Uterus (tissue), 4 donors: ENCODE measurements at places on chromosomes 12 and 14. TPM values are rescaled to one million over a fixed set of nuclear protein-coding genes. Genes with fewer than 3 reads are reported as not detected.

Gene STYK1
- total RNA-seq = 2.1 TPM

Gene GZMB
- 122 TPM for total RNA-seq

Gene STON2
- total RNA-seq = 17.9 TPM

Gene ATN1
- total RNA-seq = 10.8 TPM

Gene KLHDC2
- 63.0 TPM for total RNA-seq

Gene ACOT6
- not detected for total RNA-seq

Gene OR4E2
- not detected for total RNA-seq

Gene NID2
- 22.0 TPM for total RNA-seq

Gene RAD9B
- 1.2 TPM for total RNA-seq

GRCh38 chr14:68681256-68682011, 111.4 kb downstream of the ZFP36L1 start:
- no peak for DNase-seq

DNA sequence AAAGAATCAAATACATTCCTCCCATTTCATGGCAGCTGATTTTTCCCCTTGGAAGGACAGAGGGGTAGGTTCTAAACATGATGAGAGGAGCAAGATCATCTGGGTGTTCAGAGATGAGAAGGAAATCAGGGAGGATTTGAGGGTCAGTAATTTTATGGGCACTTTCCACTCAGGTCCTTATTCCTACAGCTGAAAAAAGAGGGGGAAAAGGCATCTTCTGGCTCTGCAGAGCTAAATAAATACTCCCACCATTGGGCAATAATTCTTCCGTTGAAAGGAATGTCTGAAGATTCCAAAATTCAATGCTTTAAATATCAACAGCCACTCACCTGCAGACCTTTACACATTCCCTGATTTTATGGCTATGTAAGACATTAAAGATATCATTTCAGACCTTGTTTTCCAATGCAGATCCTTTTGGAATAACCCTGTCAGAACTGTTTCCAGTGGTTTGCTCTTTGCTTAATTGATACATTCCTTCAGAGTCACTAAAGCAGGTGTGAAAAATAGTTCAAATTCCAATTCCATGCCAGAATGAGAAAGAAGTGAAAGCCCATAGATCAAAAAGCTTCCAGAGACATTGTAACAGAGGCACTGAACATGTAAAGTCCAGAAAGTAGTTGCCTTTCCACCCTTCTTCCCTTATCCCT, 233.3 kb upstream of the KRR1 start:
- no peak for DNase-seq

DNA sequence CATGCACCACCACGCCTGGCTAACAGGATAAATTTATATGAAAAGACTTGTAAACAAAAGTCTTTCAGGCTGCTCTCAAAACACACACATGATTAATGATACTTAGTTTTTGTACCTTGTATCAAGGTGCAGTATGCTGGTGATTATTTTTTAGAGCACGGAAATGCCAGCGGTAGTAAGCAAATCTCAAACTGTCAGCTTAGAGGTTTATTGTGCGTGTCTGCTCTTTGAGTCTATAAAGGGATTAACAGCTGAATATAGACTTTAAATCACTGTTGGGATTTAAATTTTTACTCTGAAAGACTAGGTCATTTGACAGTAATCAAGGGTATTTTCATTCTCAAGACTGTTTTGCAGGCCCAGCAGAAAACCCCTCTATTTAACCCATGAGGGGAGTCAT, 50.5 kb downstream of the PLEKHA5 start:
- DNase-seq = no peak

DNA sequence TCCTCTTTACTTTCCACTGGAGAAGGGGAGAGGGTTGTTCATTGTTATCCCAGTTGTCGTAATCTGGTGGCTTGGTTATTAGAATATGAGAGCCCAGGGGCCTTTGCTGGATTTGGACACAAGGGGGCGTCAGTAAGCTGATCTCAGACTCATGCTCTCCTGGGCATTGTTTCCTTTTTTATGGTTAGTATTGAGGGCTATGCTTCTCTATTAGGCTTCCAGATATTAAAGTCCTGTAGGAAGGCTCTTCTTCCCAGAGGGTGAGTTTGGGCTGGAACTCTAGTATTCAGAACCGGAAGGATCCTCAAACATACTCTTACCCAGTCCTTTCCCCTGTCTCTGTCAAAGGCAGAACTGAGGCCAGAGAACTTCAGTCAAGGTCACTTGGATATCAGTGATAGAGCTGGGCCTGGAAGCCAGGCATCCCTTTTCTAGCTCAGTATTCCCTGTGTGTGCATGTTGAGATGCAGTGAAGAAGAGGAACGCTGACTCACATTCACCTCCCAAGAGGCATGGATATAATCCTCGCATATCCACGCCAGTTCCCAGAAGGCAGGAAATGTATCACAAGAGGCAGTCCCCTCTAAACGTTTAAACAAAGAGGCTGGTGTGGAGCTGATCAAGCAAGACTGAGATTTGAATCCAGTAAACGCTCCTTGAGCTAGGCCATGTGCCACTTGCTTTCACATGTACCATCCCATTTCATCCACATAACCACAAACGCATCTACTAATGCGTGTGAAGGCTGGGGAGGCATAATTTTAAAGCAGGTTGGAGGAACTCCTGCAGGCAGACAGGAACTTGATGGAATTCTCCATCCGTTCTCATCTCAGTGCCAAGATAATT, 41.6 kb downstream of the UBE3B start:
- DNase-seq = peak; percentile 40

GRCh38 chr14:53967606-53968005, 11.0 kb upstream of the BMP4 start:
- no peak for DNase-seq

DNA sequence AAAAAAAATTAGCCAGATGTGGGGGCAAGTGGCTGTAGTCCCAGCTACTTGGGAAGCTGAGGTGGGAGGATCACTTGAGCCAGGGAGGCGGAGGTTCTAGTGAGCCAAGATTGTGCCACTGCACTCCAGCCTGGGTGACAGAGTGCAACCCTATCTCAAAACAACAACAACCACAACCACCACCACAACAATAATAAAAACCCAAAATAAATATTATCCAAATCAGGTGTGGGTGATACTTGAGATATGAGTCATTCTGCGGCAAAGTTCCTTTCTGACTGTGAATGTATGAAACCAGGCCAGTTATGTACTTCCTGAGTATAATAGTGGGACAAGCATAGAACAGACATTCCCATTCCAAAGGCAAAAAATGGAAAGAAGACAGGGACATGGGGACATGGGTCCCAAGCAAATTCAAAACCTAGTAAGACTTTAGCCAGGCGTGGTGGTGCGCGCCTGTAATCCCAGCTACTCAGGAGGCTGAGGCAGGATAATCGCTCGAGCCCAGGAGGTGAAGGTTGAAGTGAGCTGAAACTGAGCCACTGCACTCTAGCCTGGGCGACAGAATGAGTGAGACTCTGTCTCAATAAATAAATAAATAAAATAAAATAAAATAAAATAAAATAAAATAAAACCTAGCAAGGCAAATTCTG, 9.7 kb upstream of the ERC1 start:
- DNase-seq = no peak

DNA sequence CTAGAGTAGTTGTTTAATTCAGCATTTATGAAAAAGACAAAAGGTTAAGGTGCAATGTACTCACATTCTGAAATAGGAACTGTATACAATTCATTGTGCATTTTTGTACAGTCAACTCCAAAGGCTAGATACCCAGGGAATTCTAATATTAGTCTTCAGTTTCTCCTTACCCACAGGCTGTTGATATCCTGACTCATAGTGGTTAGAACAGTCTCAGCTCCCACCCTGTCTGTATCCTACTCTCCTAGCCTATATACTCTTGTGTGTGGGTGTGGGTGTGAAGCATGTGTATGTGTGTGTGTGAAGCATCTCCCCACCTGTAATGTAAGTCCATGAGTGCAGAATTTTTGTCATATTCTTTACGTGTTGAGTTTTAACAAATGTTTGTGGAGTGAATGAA, 229.5 kb downstream of the NAV3 start:
- no peak for DNase-seq

DNA sequence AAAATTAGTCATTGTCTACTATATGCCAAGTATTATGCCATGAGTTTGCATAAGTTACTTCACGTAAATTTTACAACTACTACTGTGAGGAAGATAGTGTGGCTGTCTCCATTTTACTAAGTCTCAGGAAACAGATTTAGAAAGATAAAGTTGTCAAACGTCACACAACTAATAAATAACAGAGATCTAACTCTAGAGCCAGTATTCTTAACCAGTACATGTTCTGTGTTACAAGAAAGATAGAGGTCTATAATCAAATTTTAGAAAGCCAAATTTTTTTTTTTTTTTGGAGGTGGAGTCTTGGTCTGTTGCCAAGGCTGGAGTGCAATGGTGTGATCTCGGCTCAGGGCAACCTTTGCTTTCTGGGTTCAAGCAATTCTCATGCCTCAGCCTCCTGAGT, 14.2 kb downstream of the CLEC4C start:
- no peak for DNase-seq

- DNase-seq = peak; percentile 83
Observed at GRCh38 chr12:124379938-124380754, 85.3 kb downstream of the RFLNA start.

DNA sequence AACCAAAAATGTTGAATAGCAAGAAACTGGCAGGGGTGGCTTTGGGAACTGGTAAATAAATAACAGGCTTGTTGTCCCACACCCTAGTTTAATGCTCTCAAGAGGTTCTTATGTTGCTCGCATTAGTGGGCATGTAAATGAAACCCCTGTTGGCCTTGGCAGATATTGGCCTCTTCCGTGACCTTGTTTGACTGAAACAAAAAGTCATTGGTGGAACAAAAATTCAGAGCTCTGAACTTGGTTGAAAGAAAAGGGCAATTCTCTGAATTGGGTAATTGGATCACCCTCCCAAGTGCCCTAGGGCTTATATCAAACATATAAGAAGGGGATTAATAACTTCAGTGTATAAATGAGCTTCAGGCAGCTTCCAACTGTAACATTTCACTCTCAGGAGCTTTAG, 426.2 kb downstream of the ZFP36L1 start:
- no peak for DNase-seq

- DNase-seq = no peak
Observed at GRCh38 chr14:95601650-95602049, 66.8 kb downstream of the GLRX5 start.

- DNase-seq = no peak
Observed at GRCh38 chr14:104523546-104523935, 56.0 kb upstream of the C14orf180 start.

DNA sequence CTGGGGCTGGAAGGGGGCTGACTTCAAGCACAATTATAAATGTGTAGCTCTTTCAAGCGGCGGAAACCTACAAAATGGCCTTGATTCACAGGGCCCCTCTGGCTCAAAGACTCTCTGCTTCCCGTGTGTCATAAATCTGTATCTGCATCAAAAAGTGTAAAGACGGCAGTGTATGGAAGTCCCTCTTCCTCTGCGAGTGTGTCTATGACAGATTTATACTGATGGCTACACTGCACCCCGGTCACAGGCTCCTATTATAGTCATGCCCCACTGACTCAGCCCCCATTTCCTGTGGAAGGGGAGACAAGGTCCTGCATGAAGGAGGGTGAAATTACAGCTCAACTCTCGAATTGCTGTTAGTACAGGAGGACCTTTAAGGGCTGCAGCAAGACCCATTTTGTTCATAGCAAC, 68.6 kb downstream of the HMGA2 start:
- DNase-seq = no peak

DNA sequence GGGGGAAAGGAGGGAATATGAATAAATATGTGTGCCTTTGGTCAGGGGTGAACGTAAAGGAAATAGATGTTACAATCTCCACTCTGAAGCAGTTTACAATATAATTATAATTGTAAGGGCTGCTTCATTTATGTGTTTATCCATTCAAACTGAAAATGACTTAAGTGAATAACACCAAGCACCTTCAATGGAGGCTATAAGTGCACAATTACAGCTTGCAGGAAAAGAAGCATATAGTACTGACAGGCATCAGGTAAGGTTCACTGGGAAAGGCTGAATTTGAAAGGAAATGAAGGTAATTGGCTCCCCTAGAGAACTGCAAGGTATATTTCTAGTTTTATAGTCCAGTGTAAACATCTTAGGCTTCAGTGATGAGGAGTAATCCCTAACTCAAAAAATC, 192.7 kb downstream of the STXBP6 start:
- DNase-seq = no peak

DNA sequence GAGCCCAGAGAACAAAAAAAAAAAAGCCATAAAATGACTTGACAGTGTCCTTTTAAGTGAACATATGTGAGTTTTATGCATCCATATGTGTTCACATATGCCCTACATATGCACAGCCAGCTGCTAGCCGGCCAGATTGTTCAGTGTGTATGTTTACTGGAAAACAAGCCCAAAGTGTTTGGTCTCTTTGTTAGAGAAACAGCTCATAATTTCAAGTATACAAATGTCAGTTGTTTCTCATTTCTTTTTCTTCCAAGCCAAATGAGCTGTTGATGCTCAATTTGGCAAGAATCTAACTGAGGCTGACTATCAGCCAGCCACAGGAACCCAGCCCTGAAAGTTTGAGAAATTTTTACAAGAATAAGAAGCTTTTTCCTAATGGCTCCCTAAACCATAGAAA, 60.8 kb upstream of the TSPAN8 start:
- DNase-seq = no peak

DNA sequence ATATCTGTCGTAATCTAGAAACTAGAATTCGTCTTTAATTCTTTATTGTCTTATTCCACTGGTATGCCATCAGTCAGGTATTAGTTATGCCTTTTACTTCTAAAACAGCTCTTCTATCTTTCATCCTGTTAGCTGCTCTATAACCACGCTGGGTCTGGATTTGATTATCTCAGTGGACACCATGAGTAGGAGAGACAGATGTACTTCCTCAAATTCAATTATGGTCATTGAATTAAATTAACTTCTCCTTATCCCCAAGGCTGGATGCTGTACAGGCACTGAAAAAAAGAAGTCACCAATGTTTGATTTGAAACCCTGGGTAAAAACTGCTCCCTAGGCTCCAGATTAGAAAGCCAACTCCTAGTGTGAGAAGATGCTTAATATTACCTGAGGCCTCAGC, 107.3 kb downstream of the PIK3C2G start:
- DNase-seq = no peak

DNA sequence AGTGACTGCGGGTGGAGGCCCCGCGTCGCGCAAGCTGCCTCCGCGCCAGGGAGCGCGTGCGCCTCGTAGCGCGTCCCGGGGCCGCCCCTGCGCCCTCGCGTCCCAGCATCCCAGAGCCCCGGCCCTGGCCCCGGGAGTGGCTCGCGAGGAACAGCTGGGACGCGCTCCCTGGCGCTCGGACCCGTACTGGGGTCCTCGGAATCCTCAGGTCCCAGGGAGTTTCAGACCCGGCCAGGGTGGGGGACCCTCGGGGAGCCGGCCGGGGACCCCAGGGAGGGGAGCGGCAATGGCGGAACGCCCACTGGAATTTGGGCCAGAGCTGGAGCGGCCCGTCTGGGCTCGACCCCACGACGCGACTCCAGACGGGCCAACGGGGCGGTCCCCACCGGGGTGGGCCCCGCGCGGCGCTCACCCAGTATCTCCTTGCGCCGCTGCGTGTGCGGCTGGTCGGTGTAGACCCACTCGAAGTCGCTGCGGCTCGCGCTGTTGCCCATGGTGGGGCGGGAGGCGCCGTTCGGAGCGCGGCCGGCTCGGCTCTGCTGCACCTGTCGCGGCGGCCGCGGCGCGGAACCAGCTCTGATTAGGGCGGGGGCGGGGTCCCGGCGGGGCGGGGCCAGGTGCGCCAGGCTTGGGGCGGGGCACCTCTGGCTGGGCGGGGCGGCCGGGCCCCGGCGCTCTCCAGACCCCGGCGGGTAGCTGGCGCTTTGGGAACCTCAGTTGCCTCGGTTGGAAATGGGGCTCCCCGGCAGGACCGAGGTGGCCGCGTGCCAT, at the start of gene DEGS2:
TSS of gene DEGS2 (minus strand) at position 552 of the 771 bp plus-strand sequence. CDS start at position 494, 58 bp downstream.
- DNase-seq = no peak

- no peak for DNase-seq
Observed at GRCh38 chr12:86660488-86661147, 404.4 kb upstream of the MGAT4C start.

GRCh38 chr12:113942209-113942608, 23.9 kb downstream of the RBM19 start:
- no peak for DNase-seq
